ENCODE measurements at places on chromosomes 13 and 19.

DNA sequence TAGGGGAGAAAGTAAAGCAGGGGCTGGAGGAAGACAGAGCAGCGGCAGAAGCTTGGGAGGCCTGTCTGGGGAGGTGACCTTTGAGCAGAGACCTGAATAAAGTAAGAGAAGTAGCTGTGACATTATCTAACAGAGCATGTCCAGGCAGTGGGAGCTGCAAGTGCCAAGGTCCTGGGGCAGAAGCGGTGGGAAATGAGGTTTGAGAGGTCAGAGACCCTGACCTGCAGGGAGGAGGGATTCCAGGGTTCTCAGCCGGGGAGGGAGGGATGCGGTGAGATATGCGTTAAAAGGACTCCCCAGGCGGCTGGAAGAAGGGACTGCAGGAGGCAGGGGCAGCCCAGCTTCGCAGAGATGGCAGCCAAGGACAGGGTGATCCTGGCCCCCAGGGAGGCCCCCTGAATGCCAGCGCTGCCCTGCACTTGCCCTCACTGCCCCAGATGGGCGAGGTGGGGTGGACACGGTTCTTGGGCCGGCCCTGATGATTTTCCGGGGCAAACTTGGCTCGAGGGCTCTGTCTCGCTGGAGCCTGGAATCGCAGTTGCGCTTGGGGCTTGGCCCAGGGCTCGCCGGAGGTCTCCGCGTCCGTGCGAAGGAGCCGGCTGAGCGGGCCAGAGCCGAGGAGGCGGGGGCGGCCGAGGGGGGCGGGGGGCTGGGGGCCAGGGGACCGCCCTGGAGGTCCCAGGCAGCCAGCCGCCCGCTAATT is 3.2 kb downstream of the CRLF1 start:
- no peak for DNase-seq

GRCh38 chr13:21522847-21523246 is 63.7 kb upstream of the ZDHHC20 start:
- DNase-seq: no peak

GRCh38 chr19:58538257-58539168 is 5.4 kb upstream of the TRIM28 start:
- peak; percentile 99 for DNase-seq

DNA sequence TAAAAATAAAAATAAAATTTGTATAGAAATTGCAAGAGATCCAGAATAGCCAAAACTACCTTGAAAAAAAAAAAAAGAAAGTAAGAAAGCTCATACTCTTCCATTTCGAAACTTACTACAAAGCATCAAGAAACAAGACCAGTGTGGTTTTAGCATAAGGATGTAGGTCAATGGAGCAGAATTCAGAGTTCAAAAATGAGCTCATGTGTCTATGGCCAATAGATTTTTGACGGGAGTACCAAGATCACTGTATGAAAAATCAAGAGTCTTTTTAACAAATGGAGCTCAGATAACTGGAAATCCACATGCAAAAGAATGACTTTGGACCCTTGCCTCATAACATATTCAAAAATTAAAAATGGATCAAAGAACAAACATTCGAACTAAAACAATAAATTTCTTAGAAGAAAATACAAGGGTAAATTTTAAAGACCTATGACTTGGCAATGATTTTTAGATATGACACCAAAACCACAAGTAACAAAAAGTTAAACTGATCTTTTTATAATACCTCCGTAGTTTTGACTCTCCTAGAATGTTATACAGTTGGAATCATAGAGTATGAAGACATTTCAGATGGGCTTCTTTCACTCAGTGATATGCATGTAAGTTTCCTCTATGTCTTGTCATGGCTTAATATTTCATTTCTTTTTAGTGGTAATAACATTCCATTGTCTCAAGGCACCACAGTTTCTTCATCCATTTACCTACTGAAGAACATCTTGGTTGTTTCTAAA is 43.2 kb downstream of the KLF12 start:
- DNase-seq: no peak

DNA sequence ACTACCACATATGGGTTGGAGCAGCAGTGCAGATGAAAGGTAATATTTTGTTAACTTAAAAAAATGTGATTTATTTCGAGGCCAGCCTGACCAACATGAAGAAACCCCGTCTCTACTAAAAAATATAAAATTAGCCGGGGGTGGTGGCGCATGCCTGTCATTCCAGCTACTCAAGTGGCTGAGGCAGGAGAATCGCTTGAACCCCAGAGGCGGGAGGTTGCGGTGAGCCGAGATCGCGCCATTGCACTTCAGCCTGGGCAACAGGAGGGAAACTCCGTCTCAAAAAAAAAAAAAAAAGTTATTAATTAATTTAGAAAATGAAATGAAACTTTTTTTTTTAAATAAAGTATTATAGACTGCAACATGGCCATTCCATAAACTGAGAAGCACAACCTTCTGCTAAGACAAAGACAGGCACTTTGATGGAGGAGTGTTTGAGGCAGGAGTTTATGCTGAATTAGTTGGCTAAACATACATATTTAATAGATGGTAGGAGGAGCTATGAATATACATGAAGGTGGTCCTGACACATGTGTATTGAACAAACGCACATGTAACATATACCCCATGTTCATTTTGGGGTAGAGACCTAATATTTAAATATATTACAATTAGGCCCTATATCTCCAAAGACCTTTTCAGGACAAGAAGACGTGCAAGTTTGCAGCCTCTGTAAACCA is 1485.3 kb upstream of the MIR17HG start:
- no peak for DNase-seq

- DNase-seq: no peak
Observed at GRCh38 chr13:76799696-76800095, 86.5 kb downstream of the KCTD12 start.

GRCh38 chr13:105048677-105049076 is 1486.8 kb downstream of the EFNB2 start:
- no peak for DNase-seq
